ENCODE measurements at places on chromosomes 5 and 9.

- DNase-seq = no peak
Observed at GRCh38 chr5:67855523-67855922, 360.0 kb upstream of the PIK3R1 start.

- no peak for DNase-seq
Observed at GRCh38 chr5:1521671-1522600, 1.8 kb downstream of the LPCAT1 start.

- DNase-seq = no peak
Observed at GRCh38 chr5:77841616-77842015, 65.5 kb upstream of the TBCA start.

DNA sequence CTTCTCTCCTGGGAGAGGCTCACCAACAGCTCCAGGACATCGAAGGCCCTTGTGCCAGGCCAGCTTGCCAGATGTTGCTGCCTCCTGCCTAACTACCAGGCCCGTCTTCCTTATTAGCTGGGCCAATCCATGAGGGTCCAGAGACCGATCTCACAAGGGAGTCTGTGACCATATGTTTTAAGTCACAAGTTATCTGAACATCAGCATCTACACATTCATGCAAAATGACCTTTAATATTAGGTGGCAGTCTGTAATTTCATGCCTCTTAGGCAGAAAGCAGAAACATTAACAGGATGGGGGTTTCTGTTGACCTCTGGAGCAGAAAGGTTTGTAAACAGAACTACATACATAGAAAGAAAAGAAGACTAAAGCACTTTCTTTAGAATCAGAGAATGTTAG lies 75.1 kb upstream of the SLC25A51 start:
- no peak for DNase-seq

DNA sequence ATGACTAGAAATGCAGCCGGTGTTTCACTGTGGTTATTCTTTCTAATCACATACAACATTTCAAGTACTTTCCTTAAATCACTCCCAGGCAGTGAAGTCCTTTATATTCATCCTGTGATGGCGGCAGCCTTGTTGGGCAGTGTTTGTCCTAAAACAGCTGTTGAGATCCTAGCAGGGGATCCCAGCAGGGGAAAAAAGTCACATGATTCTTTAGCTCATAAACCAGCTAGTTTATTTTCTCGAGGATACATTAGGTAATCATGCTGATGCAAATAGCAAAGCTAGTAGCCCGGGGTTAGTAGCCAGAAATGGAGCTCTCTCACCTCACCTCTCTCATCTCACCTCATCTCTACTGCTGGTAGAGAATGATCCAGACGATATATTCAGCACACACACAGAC lies 70.5 kb downstream of the FOXD1 start:
- no peak for DNase-seq

DNA sequence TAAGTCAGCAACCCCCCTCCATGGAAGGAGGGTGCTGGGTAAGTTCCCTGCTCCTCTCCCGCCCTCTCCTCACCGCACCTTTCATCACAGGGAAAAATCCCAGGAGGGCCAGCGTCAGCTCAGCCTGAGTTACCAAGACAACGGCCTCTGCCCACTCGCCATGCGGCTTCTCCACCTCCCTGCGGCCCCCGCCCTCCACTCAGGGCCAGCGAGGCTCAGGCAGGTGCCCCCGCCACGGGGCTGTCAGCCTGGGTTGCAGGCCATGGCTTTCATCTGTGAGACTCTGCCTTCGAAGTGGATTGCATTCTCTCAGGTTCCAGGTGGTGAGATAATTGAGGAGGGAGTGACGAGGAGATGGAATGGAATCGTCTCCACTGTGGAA lies 27.2 kb upstream of the LAMC3 start:
- DNase-seq = no peak

- no peak for DNase-seq
Observed at GRCh38 chr9:136086213-136086881, 8.7 kb downstream of the NACC2 start.

- DNase-seq = no peak
Observed at GRCh38 chr5:67052034-67052433, 144.6 kb downstream of the CD180 start.

DNA sequence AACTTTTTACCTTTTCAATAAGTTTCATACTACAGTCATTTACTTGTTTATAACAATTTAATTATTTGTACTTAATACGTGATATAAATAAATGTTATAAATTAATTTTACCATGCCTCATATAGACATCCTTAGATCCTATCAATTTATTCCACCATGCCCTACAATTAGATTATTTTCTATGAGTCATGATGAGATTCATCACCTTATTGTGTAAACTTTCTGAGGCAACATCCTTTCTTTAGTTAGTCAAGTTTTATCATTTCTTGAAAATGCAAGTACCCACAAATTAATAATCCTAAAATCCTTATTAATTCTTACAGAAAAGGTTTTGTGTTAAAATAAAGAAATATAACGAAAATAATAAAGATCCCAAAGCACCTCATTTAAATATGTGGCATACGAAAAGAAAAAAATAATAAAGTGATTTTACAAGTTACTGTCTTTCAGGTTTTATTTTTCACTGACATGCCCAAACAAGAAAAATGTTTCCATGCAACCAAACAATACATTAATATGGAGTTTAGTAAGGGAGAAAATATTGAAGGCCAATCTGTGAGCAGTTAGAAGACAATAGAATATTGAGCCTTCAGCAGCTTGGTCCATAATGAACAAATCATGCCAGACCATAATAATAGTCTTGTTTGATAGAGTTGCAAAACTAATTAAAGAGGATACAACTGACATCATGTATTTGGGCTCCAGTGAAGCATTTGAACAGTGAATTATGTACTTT lies 188.7 kb upstream of the MRPS30 start:
- DNase-seq = no peak

- no peak for DNase-seq
Observed at GRCh38 chr9:128554155-128554862, 1.9 kb downstream of the SPTAN1 start.

GRCh38 chr9:85004818-85005413 lies 335.4 kb downstream of the NTRK2 start:
- DNase-seq = no peak

GRCh38 chr5:169997798-169998197 lies 17.5 kb upstream of the INSYN2B start:
- no peak for DNase-seq

DNA sequence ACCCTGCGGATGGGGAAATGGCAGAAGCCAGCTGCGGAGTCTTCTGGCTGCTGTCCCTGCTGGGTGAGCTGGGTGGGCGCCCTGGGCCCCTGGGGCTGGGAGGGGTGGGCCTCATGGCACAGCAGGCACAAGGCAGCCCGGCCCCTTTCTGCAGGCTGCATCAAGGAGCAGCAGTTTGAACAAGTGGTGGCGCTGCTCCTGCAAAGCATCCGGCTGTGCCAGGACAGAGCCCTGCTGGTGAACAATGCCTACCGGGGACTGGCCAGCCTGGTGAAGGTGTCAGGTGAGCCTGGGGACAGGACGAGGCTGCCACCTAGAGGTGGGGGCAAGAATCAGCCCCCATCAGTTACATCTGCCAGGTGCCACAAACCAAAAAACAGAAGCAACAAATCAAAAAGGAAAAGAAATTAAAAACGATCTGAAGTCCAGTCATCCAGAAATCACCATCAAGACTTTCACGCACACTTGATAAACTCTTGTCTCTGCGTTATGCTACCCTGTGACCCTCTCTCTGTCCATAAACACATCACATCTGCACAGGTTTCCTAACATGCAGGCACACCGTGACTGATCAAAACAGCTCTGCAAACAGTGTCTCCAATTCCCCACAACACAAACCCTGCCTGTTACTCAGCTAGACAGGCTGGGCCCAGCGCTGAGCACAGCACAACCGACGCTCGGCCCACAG lies 13.9 kb downstream of the REXO4 start:
- DNase-seq = peak; percentile 38

- no peak for DNase-seq
Observed at GRCh38 chr9:121283080-121283398, 15.1 kb downstream of the GSN start.

DNA sequence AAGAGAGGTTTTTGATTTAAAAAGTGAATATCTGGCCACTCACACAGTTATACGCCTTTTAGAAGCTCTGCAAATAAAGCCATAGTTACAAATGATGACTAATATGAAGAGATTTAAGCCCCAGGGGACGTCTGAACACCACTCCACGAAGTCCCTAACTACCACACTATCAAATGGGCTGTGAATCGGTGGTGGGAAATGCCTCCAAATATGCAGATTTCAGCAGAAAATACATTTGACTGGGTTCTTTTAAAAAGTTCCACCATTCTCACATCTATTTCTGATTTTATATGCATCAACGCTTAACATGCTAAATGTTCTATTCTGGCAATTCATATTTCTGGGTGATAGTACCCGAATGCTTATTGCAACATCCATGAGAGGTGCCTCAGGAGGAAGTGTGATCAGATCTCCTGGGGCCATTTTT lies 22.5 kb downstream of the TICAM2 start:
- no peak for DNase-seq

DNA sequence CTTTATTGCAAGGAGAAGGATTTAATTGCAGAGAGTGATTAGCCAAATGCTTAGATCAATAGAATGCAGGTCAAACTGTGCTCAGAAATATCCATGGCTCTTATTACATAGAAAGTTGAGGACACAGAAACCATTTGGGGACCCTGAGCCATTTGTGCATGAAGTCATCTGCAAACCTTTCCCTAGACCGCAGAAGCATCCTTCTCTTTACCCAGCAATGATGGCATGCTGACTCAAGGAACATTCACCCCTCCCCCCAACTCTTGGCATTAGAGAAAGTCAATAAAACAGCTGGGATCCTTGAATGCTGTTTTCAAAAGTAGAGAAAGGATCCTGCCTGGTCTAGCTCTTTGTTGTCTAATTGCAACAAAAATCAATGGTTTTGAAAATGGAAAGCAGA lies 73.5 kb downstream of the PPP2R2B start:
- no peak for DNase-seq

DNA sequence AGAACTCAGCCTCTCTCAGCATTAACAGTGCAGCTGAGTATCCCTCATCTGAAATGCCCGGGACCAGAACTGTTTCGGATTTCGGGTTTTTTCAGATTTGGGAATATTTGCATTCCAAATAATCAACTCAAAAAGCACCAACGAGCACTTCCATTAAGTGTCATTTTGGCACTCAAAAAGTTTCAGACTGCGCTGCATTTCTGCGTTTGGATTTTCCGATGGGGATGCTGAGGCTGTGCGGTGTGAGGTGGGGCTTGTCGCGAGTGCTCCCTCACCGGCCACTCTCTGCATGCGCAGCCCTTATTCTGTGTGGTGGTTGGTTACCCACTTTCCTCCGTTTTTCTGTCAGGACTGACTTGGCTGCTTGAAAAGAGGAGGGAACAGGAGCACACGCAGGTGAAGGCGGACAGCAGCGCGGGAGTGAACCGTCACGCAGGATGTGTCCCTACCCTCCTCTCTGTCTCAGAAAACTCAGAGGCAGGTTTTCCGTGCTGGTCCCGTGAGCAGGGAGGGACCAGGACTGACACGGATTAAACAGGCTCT lies 8.4 kb downstream of the UBAC1 start:
- no peak for DNase-seq

DNA sequence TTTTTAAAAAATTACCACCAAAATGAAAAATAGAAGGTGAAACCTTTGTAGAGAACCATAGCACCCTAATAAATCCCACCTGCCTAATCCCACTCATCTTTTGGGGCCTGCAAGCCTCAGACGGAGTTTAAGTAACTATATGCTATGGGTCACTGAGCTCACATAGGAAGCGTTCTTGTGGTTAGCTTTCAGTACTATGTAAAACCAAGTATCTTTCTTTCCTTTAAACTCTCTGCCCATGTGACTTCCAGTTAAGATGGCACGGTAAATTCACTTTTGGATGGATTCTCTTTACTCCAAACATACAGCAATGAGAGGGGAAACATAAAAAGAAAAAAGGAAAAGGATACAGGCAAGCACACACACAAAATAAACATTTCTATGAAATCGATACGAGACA lies 50.9 kb downstream of the FANCC start:
- DNase-seq = no peak

DNA sequence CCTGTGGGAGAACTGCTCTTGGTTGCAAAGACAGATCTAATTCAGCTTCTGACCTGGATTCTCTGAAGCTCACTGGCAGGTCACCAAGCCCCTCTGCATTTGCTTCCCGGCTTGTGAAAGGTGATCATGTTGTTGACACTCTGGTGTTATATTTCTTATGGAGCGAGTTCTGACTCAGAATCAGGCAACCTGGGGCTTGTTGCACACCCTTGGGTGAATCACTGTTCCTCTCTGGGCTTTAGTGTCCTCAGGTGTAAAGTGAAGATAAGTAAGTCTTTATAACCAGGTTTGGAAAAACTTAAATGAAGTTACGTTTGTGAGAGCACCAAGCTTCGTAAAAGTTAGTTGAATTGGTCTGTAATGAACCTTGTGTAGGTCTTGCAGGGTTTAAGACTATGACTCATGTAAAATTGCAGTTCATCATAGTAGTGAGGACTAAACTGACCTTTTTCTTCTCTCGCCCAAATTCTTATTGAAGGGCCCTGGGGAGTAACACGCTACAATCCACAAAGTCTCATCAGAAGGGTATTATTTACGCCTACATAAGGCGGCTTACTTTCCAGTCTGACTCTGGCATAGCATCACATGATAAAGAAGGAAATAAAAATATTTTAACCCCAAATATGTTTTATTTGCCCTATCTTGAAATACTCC lies 218.6 kb downstream of the TMEM38B start:
- no peak for DNase-seq

GRCh38 chr5:14036947-14037346 lies 92.5 kb upstream of the DNAH5 start:
- no peak for DNase-seq

DNA sequence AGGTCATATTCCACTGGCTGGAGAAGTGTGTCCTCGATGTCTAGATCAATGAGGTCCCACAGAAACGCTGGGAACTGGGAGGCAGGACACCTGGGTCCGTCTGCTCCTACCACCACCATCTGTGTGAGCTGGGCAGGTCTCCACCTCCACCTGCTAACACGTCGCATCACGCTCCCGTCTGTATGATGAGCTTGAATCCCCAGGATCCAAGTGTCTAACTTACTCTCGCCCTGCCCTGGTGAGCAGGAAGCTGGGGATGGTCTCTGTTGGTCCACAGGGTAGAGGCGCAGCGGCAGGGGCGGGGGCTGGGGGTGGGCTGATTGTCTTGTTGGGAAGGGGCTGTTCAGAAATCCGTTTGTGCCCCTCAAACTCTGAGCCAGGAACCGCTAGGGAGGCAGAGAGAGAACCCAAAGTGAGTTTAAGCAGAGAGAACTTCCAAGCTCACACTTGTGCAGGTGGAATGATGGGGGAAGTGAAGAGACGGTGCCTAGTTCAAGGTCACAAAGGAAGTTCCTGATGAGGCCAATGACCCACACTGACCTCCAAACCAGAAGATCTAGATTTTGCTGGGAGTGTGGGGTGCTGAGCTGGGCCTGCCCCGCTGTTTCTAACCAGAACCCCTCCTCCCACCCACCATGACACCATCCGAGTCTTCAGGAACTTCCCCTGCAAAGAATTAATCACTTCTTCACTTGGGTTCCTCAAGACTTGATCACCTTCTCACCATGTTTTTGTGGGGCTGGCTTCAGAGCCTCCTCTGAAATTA lies 21.1 kb downstream of the ORM2 start:
- DNase-seq = no peak

DNA sequence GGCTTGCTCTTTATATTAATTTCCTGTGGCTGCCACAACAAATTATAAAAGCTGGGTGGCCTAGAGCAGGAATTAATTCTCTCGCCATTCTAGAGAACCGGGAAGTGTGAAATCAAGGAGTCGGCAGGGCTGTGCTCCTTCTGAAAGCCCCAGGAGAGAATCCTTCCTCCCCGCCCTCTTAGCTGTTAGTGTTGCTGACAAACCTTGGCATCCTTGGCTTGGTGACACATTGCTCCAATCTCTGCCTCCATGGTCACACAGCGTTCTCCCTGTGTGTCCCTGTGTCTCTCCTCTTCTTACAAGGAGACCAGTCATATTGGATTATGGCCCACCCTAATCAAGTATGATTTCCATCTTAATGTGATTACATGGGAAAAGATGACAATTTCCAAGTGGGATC lies 55.9 kb upstream of the NEURL1B start:
- no peak for DNase-seq
